Cardiac fibroblast (primary cell): ENCODE measurements at places on chromosomes 11 and 22.
A peak's percentile ranks its signal among the peaks of the same experiment; 100 is the strongest.

DNA sequence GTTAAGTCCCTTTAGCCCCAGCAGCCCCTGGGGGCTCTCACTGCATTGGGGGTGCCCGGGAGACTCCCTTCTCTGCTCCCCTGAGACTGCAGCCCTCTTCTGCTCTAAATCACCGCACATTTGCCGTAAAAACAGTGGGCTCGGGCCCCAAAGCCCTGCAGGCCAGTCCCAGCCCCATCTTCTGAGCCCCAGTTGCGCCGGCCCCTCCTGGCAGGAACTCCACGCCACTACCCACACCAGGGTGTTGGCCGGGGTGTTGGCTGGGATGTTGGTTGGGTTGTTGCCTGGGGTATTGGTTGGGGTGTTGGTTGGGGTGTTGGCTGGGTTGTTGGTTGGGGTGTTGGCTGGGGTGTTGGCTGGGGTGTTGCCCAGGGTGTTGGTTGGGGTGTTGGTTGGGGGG, 23.5 kb downstream of the OTUB1 start:
- no peak for DNase-seq

GRCh38 chr11:97574976-97575665, 1185.3 kb downstream of the JRKL start:
- DNase-seq, result no peak

DNA sequence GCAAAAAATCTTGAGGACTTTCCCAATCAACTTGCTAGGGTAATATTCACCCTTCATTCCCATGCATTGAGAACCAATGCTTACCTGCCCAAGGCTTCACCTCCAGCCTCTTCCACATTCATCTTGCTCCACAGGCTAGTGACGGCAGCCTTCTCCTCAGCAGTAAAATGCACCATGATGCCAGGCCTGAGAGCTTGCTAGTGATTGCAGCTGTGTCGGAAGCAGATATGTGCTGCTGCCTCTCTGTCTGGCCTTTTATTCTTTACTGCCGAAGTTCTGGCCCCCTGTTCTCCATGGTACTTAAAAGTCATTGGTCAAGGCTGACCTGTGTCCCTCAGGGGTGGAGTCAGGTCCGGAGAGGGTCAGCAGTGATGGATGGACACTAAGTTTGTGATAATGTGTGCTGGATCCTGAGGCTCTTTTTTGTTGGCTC, at the start of gene HBE1:
Gene HBE1 (minus strand): TSS at position 231 of the 433 bp plus-strand sequence. CDS start 55 bp downstream, at position 176.
- no peak for DNase-seq

DNA sequence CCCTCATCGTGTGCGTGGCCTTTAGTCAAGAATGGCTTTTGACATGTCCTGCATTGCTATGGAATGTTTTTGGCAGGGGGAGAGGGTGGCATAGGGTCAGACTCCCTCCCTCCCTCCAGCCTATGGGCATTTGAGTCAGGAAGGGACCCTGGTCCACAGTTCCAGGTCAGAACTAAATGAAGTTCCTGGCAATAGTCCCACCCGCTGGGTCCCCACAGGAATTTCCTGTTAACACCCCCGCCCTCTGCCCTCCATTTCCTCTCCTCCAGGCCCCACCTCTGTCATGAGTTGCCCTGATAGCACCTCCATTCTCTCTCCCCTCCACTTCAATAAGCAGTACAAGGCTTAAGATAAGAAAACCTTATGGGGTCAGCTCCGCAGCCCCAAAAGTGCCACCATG, 40.8 kb upstream of the LMO2 start:
- no peak for DNase-seq

GRCh38 chr11:44257338-44258189, 52.4 kb downstream of the ALX4 start:
- no peak for DNase-seq

- no peak for DNase-seq
Observed at GRCh38 chr11:18575361-18575760, 13.2 kb downstream of the UEVLD start.

DNA sequence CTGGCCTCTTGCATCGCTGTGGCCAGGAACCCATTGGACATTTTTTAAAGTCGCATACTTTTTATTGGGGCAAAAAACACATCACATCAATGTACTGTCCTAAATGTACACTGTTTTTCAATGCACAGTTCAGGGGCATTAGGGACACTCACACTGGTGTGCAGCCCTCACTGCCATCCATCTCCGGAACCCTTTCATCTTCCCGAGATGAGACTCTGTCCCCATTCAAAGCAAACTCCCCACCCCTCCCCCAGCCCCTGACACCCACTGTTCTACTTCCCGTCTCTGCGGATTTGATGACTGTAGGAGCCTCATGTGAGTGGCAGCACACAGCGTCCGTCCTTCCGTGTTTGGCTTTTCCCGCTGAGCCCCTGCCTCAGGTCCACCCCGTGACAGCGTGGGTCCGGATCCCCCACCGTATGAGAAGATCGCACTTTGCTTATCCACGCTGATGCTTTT, 41.8 kb upstream of the TH start:
- DNase-seq, result no peak

- DNase-seq, result no peak
Observed at GRCh38 chr11:34175284-34176019, 70.0 kb downstream of the NAT10 start.

DNA sequence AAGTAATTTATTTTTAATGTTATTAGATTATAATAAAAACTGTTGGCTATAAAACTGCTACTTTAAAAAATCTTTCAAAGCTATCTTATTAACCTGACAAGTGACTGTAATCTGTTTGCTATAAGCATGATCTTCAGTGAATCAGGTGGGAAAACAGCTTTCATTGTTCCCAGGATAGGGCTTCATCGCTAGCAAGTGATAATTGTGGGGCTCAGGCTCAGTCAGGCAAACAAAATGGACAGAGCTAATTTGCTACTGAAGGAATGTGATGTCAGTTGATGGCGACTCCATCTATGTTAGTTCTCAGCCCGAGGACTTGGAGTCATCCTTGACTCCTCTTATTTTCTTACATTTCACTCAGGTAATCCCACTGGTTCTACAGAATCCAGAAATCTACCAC, 125.0 kb downstream of the RASSF10 start:
- DNase-seq, result no peak

- DNase-seq, result no peak
Observed at GRCh38 chr11:74203966-74204365, 32.9 kb downstream of the PPME1 start.

GRCh38 chr22:47215851-47216250, 453.4 kb downstream of the TBC1D22A start:
- no peak for DNase-seq

- no peak for DNase-seq
Observed at GRCh38 chr11:73875840-73876239, 806 bp downstream of the COA4 start.

GRCh38 chr11:110318638-110319404, 22.4 kb upstream of the RDX start:
- no peak for DNase-seq

GRCh38 chr11:36376888-36377758, 81.0 kb downstream of the PRR5L start:
- DNase-seq, result peak; percentile 68

GRCh38 chr11:7570938-7571521, 57.2 kb downstream of the PPFIBP2 start:
- no peak for DNase-seq

DNA sequence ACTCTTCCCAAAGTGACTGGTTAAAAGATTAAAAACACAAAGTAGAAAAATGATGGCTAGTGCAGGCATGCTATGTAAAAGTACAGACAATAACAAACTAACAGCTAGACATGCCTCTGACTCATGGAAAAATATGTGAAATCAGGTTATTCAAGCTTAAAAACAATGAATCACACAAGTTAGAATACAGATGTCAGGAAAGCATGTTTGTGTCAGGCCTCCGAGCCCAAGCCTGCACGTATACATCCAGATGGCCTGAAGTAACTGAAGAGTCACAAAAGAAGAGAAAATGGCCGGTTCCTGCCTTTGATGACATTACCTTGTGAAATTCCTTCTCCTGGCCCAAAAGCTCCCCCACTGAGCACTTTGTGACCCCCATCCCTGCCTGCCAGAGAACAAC, 110.1 kb downstream of the NOX4 start:
- DNase-seq, result peak; percentile 99

- DNase-seq, result no peak
Observed at GRCh38 chr11:105149477-105149876, 9.9 kb upstream of the CARD18 start.

DNA sequence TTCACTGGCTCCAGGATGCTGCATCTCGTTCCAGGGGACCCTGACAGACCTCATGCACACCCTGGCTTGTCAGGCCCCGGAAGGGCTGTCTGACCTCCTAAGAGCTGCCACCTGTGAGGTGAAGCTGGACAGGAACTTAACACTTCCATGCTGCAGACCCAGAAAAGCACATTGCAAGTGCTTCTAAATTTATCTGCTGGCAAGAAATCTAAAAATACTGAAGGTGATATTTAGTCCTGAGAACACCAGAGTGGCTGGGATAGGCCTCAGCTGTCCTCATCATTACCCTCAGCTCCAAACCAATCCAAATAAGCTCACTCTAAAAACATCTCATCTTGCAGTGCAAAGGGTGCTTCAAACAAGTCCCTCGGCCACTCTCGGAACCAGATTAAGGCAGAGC, 46.7 kb downstream of the ABTB2 start:
- DNase-seq, result no peak

DNA sequence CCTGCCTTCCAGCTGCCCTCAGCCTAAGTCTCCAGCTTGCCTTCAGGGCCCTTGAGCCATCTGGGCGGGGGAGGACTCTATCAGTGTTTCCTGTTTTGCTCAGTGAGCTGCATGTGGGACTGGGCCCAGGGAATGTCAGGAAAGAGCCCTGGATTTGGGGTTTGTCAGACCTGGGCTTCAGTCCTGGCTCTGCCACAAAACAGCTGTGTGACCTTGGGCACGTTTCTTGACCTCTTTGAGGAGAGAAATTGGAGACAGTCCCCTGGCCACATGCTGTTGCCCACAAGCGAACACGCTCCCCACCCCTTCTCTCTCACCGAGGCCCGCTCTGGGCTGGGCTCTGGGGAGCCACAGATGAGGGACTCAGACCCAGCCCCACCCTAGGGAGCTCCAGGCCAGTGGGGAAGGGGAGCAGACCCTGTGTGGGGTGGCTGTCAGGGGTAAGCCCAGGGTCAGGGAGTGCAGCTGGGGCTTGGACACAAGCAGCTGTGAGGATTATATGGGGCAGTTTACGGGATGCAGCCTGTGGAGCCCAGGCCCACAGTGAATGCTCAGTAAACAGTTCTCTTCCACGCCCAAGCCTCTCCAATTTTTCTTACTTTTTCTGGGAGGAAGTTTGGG, 12.3 kb downstream of the MYO7A start:
- DNase-seq, result peak; percentile 71

DNA sequence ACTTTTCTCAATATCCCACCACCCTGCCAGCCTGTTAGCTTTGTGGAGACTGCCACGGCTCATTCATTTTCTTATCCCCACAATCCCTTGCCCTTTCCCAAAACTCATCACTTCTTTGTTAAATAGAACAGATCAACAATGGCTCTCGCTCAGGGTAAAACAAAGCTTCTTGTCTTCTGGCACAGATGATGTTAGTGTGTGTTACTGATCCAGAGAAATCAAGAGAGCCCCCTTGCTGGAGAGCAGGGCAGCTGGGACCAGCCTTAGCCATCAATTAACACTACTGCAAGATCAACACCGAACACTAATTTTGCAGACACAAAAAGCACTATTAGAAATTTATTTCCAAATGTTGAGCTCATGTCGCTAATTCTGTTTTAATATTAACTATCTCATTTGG, 420.9 kb downstream of the TENM4 start:
- DNase-seq, result no peak

GRCh38 chr11:133945087-133945974, 11.4 kb downstream of the IGSF9B start:
- peak; percentile 8 for DNase-seq

DNA sequence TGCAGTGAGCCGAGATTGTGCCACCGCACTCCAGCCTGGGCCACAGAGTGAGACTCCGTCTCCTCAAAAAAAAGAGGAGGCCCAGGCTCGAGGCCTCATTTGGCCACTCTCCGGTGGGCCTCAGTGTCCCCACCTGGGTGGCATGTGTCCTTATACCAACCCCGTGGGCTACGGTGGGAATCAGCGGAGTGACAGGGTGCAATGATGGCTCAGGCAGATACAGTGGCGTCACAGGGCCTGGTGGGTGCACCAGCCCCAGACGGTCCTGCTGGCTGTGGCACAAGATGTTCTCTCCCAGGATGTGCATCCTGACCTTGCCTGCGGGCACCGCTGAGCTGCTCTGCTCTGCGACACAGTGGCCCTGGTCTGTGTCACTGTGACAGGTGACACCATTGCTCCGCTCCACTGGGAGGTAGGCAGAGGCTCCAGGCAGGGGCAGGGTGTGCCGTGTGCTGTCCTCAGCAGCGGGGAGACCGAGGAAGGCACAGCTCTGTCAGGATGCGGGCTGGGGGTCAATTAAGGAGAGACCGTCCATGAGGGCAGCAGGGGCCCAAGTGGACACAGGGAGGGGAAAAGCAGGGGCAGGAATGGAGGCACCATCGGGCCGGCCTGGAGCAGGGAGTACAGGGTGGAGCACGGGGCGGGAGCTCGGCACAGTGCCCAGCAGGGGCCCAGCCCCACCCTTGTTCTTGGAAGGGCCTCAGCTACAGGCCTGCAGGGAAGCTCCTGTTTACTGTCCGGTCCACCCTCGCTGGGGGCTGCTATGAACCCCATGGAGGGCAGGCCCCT, 21.7 kb upstream of the TH start:
- DNase-seq, result no peak

DNA sequence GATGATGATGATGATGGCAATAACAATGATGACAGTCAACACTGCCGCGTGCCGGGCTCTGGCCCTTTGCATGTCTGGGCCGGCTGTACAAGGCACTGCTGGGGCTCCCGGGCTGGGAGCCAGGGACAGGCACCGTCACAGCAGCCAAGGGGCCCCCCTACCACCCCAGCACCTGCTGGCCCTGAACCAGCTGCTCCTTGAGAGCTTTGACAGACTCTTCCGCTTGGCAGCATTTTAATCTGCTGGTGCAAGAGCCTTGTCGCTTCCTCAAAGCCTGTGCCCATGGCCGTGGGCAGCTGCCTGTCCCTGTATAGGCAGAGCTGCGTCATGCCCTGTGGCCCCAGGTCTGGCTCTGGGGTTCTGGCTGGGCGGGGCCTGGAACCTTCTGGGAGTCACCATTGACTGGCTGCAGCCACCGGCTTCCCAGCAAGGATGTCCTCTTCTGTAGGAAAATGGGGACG, 12.9 kb upstream of the MUC6 start:
- no peak for DNase-seq

GRCh38 chr11:2530855-2531200, 86.0 kb downstream of the KCNQ1 start:
- DNase-seq, result no peak

DNA sequence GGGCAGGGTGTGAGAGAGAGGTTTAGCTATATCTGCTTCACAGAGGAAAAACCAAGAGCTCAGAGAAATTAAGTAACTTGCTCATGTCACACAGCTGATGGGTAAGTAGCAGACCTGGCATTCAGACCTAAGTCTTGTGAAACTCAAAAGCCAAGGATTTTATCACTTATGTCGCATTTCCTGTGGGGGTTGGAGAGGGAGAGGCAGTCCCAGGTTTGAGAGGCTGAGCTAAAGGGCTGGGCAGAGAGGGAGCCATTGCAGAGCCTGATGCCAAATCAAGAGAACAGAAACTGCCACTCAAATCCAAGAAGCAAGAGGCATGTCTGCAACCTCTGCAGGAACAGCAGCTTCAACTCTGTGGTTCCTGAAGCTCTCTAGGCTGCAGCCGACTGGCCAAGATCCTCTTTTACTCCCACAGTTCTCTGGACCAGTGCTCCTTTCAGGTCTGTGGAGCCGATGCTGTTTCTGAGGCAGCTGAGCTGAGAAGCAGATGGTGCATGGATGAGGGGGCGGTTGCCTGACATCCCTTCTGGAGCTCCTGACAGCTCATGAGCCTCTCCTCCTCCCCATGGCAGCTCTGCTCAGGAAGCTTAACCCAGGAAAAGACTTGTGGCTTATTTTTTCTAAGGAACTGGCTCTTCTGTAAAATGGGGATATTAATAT, 47.6 kb upstream of the NAV2 start:
- peak; percentile 81 for DNase-seq
